SK-MEL-5 (cell line): ENCODE measurements at places on chromosomes 7 and 10. TPM values are rescaled to one million over a fixed set of nuclear protein-coding genes. Genes with fewer than 3 reads are reported as not detected.

DNA sequence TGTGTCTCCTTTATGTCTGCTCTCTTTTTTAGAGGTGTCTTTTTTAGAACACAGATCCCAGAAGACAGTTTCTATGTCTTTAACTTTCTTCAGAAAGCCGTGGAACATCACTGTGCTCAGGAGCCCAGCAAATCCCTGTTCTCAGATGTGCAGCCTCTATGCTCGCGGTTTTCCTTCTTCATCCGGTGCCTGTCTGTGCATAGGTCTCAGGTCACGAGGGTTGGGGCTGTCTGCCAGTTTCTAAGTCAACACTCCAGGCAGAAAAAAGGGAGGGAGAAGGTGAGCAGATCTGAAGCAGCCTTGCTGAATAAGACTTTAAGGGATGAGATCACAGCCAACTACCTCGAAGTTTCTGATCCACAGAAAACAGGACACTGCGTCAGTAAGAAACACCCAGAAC, 68.5 kb downstream of the CRTAC1 start:
- DNase-seq = no peak

DNA sequence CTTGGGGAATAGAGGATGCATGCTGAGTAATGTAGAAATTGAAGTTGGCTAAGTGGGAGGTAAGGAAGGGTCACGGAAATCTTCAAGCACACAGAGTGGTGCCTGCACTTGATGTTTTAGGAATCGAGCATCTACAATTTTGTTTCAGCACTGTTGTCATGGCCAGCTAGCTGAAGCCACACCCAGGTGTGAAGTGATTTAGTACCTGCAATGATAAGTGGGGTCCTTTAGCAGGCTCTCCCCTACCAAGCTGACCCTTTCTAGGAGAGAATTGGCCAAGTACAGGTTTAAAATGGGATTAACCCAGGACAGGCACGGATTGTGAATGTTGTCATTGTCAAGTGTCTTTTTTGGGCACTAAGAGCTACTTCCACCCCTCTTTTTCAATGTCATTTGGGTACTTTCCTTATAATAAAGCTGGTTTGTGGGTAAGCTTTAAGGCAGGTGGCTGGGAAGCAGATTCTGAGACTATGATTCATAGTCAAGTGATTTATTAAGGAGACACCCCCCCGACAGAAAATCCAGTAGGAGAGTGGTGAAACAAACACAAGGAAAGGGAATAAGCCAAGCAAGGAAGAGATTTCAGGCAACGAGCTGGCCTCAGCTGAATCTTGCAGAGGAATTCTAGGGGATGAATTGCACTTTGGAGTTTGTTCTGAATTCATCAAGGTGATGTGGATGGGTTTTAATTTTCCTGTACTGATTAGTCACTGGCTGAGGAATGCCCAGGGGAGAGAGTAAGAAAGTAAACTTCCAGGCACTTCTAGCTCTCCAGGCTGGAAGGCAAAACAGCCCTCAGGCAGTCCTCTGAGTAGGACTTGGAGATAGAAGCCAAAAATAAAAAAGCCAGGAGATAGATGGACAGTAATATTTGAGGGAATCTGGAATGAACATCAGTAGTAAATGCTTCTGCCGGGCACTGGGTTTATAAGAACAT, 1128.4 kb downstream of the SORCS3 start:
- DNase-seq = no peak

GRCh38 chr7:135620980-135621850, 41.1 kb upstream of the STMP1 start:
- DNase-seq = peak; percentile 94

- DNase-seq = no peak
Observed at GRCh38 chr10:11609492-11610093, 1.9 kb downstream of the USP6NL start.

- peak; percentile 57 for DNase-seq
Observed at GRCh38 chr10:116385994-116386809, 41.4 kb upstream of the PNLIPRP3 start.

MEST gene
- not detected in 2 replicates for total RNA-seq
